ENCODE measurements at places on chromosomes 1 and 21. TPM values are rescaled to one million over a fixed set of nuclear protein-coding genes. Genes with fewer than 3 reads are reported as not detected.

GCSAML gene
- total RNA-seq: 0.81 TPM

TGFB2 gene
- 15.5 TPM for total RNA-seq

- peak; percentile 81 for DNase-seq
- no peaks in the 10 kb centered on the region for H3K36me3 ChIP-seq
- no peaks in the 10 kb centered on the region for H3K4me1 ChIP-seq
- no peak overlapping the region for H3K27ac ChIP-seq
- H3K4me3 ChIP-seq: peak overlapping the region; percentile 58
These were observed 28.1 kb downstream of the RABIF start for GRCh38 chr1:202860744-202861419.

DNA sequence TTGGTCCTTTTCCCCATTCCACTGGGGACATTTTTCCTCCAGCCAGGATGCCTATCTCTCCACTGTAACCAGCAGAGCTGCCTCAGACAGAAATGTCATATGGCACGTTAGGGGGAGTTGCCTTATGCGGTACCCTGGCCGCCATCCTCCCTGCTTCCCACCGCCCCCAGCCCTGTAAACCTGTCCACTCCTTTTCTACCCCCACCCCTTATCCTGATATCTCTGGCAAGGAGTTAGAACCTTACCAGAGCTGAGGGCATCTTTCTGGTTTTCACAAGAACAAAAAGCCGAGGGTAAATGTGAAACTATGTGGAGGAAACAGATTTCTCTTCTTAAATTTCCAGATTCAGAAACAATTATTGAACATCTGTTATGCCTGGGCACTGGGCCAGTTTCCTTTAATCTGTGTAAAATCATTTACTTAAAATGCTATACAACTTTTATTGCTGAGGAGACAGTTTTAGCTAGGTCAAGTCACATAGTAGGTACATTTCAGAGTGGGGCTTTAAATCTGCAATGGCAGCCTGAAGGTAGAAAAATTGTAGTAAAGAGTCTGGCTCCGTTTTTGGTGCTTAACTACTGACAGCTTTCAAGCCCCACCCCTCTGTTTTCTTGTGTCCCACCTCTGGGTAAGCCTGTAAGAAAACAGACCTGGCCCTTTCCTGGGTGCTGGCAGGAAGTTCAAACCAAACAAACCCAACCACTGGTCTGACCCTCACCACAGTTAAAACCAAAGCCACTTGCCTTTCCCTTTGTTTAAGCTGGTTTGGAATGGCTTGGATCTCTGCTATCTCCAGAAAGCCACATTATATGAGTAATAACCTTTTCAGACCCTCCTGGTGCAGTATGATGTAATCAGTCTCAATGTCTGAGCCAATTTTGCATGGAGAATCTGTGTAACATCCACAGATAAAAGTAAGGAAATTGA is 319.0 kb downstream of the HHAT start:
- no peak overlapping the region for H3K4me3 ChIP-seq
- no peaks in the 10 kb centered on the region for H3K4me1 ChIP-seq
- H3K27ac ChIP-seq: no peak overlapping the region
- H3K27me3 ChIP-seq: no peaks in the 10 kb centered on the region
- no peaks in the 10 kb centered on the region for H3K36me3 ChIP-seq
- no peak for DNase-seq

DNA sequence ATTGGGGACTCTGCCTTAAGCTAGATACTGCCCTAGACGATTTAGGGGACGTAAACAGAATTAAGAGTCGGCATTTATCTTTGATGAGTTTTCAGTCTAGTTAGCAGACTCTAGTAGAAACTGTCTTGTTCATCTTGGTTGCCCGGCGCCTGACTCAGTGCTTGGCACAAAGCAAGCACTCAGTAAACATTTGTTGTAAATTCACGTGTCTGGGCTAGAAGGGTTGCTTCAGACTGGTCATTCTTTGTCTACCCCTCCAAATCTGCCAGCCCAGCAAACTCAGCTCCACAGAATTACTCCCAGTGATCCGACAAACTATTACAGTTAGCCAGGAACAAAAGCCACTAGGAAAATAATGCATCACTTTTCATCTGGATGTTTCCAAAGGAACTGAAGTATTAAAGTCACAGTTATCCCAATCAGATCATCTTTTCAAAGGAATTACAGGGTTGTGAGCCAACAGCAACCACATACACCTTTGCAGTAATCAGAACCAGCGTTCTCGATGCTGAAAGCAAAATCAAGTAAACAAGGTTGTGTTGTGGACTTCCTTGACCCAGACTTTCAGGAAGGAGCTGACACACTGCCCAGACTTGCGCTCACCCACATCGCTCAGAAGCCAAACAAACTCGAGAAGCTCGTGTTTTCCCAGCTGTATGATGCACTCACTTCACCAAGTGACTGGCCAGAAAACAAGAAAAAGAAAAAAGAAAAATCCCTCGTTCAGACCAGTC is 66.5 kb upstream of the GADD45A start:
- H3K27ac ChIP-seq: peak overlapping the region; percentile 95
- H3K4me3 ChIP-seq: peak overlapping the region; percentile 26
- H3K4me1 ChIP-seq: peaks cover 12% of the 10 kb centered on the region
- no peaks in the 10 kb centered on the region for H3K27me3 ChIP-seq

DNA sequence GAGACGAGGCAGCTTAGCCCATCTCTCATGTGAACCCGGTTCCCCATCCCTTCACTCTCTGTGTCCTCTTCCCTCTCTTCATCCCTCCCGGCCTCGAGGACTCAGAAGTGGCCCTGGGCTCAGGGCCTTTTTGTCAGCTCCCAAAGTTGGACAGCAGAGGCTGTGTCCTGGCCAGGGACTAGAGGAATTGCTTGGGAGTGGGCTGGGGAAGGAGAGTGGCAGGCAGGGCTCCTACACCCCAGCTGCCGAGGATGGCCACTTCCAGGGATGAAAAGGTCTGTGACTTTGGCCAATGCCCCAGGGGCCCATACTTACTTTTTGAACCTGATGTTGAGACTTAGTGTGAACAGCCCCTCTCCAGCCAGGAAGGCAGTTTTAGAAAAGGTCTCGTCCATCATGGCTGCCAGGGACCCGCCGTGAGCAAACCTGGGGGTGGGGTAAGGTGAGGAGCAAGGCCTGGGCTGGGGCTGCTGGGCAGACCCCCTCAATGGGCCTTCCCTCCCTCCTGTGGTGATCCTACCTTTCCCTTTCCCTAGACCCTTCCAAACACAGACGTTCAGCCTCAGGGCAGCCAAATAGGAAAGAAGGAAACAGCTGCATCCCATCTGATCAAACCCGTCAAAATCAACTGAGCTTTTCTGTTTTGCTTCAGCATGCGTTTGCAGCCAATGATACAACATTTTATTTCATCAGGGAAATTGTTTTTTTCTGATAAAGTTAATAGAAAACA is 5.5 kb downstream of the THEM5 start:
- H3K4me3 ChIP-seq: no peak overlapping the region
- H3K27ac ChIP-seq: no peak overlapping the region
- no peaks in the 10 kb centered on the region for H3K36me3 ChIP-seq
- no peaks in the 10 kb centered on the region for H3K27me3 ChIP-seq
- DNase-seq: no peak

Data from aorta (tissue), 5 donors.